ENCODE measurements at places on chromosomes 6 and 20.

GRCh38 chr20:49794336-49795134, 18.1 kb upstream of the SLC9A8 start:
- H3K27ac ChIP-seq: no peak overlapping the region
- peaks cover 3% of the 10 kb centered on the region for H3K27me3 ChIP-seq
- H3K4me3 ChIP-seq: no peak overlapping the region
- peak; percentile 92 for ATAC-seq

- no peaks in the 10 kb centered on the region for H3K4me1 ChIP-seq
- H3K27me3 ChIP-seq: peaks cover 24% of the 10 kb centered on the region
- no peaks in the 10 kb centered on the region for H3K36me3 ChIP-seq
Measured at GRCh38 chr20:54179946-54180345, 6.2 kb upstream of the CYP24A1 start.

DNA sequence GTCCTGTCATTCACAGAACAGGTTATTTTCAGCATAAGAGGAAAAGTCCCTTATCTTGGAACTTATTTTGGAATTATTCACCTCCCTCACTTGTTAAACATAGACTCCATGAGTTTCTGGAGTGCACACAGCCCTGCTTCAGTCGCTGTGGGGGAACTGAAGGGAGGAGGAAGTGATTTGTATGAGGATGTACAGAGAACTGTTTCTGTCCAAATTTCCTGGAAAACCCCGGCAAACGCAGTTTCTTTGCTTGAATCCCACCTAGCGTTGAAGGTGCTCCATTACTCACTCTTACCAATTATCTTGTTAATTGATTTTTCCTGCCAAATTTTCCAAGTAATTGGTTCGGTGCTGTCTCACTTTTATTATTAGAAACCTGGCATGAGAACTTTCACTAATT, 78.0 kb upstream of the AGPAT4 start:
- no peak for ATAC-seq
- no peak overlapping the region for H3K27ac ChIP-seq
- peaks cover 3% of the 10 kb centered on the region for H3K4me1 ChIP-seq

DNA sequence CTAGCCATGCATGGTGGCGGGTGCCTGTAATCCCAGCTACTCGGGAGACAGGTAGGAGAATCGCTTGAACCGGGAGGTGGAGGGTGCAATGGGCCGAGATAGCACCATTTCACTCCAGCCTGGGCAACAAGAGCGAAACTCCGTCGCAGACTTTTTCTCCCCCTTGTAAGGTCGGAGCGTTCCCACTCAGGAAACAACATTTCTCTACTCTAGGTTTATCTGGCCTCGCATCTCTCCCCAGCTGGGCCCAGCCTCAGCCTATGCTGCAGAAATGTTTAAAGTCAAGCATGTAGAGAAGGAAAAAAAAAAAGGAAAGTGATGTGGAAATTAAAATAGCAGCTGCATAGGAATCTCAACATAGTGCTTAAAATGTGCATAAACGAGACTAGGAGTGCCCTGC, 172.3 kb downstream of the TRIM27 start:
- H3K27ac ChIP-seq: no peak overlapping the region
- peaks cover 14% of the 10 kb centered on the region for H3K36me3 ChIP-seq
- H3K4me3 ChIP-seq: no peak overlapping the region

- peaks cover 98% of the 10 kb centered on the region for H3K36me3 ChIP-seq
- no peak overlapping the region for H3K4me3 ChIP-seq
- H3K27me3 ChIP-seq: no peaks in the 10 kb centered on the region
- peaks cover 6% of the 10 kb centered on the region for H3K4me1 ChIP-seq
Measured at GRCh38 chr6:158762787-158763433, 56.3 kb downstream of the EZR start.

DNA sequence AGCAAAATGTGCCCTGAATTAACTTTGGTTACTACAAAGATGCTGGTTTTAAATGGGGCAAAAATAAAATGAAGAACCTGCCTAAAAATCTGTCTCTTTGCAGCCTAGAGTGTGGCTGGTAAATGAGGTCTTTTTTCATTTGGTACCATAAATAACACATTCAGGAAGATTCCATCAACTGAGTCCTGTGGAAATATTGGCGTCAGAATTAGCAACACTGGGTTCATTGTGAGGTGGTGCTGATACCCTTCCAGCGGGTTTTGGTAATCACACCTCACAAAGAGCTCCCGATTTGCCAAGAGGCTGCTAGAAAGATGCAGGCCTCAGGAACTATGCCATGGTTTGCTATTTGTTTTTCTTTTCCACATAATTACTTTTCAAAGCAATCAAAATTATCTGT, 55.3 kb downstream of the FAM50B start:
- no peaks in the 10 kb centered on the region for H3K4me1 ChIP-seq
- H3K4me3 ChIP-seq: no peak overlapping the region
- H3K27ac ChIP-seq: no peak overlapping the region
- H3K27me3 ChIP-seq: no peaks in the 10 kb centered on the region

DNA sequence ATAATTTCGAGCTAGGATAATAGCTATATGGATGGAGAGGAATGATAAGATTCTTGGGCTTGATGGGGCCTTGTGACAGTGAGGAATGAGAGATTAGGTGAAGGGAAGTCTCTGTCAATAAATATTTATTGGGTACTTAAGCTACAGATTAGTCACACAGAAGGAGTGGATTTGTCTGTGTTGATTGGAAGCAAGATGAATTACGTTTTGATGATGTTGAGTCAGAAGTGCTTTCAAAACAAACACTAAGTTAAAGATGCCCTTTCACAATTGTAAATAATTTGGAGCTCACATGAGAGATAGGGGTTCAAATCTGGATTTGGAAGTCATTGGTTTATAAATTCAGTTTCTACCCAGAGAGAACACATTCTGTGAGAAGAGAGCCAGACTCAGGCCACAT, 834.2 kb downstream of the KIF16B start:
- H3K36me3 ChIP-seq: no peaks in the 10 kb centered on the region
- no peaks in the 10 kb centered on the region for H3K27me3 ChIP-seq
- no peak for ATAC-seq
- H3K4me3 ChIP-seq: no peak overlapping the region

DNA sequence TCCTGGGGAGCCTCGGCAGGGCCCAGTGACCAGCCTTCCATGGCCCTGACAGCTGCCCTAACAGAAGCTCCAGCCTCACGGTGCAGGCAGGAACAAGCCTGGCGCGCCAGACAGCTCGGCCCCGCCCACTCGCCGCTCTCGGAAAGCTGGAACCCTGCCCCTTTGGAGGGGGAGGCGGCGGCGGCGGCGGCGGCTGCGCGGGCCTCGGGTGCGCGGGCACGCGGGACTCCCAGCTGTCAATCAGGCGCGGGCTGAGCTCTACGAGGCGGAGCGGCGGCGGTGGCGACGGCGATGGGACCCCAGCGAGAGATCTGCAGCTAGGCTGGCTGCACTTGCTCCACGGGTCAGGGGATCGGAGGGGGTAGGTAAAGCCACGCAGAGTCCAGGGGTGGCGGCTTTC, at the start of gene NRSN1:
NRSN1 (plus strand) TSS at position 236 of the 400 bp plus-strand sequence. CDS start 8,113 bp downstream, outside the sequence.
- no peaks in the 10 kb centered on the region for H3K36me3 ChIP-seq
- H3K27me3 ChIP-seq: peaks cover 39% of the 10 kb centered on the region
- no peak within 1 kb of the TSS for H3K4me3 ChIP-seq

Measured in activated T-helper 17 cell treated with anti-CD3 and anti-CD28 coated beads, Interleukin-2, amount 50 U/mL, for 72 hours (primary cell).